ENCODE measurements at places on chromosomes 11 and 22.

DNA sequence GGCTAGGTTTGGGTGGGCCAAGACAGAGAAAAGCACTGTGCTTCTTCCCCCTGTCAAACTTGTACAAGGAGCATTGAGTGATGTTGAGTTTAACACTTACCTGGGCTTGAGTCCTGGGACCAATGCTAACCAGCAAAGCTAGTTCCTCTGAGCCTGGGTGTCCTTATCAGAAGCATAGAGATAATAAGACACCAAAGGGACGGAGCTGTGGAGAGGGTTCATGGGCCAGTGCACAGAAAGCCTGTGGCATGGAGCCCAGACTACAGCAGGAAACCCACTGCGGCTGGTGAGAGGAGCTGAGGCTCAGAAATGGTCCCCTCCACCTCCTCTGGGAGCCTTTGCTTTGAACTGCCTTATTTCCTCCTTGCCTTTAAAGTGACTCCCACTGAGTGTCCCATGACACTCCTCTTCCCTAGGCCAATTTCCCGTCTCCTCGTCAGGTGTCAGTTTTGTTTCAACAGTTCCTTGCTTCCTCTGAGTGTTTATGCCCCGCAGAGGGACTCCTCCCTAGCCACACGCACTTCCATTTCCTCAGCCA, 9.4 kb downstream of the SLCO2B1 start:
- no peak for DNase-seq

DNA sequence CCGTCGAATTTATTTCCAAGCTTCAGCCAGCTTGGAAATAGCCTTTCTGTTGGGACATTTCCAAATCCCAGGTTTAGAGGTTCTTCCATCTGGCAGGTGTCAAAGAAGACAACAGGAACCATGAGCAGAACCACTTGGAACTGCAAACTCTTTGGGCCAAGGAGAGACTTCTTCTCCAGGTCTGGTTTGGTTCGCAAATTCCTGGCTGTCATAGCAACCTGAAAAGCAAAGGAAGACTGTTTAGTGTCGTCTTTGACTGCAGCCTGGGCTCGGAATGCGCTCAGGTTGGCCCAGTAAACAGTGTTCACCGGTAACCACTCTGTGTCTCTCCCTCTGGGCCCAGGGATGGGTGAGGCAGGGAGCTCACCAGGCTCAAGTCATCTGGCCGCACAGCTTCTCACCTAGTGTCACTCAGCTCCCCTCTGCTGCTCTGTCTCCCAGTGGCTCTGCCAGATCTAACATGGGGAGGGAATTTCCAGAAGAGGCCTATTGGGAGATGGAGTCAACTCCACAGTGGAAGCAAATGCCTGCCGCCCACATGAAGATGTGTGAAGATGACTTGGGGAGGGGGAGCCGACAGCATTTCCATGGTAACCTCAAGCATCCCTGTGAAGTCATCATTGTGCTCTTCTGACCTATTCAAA, 11.9 kb upstream of the CLMP start:
- DNase-seq, result no peak

- no peak for DNase-seq
Measured at GRCh38 chr11:122287401-122287800, 171.4 kb upstream of the BLID start.

DNA sequence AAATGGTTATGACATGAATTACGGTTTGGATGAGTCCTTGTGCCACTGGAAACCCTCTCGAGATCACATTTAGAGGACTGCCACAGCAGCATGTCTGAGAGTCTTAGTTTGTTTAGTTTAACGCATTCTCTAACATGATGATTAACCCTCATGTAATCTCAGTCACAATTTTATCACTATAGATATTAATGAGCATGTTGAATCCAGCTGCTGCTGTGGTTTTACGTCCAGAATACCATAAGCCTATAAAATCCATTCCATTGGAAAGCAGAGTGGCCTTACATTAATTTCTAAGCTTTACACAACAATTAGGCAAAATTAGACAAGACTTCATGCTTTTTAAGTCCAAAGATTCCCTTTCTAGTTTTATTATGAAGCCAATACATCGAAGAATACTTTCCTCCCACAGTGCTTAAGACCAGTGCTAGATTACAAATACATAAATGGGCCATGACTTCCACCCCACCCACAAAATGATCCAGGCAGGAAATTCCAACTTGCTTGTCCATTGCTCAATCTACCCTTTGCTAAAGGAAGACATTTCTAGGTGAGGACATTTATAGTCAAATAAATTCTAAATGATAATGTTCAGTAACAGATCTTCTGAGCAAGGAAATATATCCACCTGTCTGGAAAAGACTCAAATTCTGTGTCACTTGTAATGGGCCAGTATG, 3.5 kb upstream of the ELMOD1 start:
- no peak for DNase-seq

DNA sequence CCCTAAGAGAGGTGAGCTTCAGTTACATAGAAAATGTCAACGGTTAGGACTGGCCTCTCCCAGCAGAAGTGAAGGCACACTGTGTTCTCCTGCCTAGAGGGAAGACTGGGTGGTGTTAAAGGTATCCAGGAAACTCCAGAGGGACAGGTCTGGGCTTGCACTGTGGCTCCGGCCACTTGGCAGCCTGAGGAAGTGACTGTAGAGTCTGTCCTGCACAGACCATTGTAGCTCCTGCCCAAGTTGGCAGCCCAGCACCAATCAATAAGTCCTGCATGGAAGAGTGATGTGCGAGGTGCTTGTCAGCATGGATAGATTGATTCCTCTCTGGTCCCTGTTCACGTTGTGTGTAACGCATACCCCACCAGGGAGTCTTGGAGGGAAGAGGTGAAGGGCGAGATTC, 284.8 kb downstream of the TENM4 start:
- no peak for DNase-seq

DNA sequence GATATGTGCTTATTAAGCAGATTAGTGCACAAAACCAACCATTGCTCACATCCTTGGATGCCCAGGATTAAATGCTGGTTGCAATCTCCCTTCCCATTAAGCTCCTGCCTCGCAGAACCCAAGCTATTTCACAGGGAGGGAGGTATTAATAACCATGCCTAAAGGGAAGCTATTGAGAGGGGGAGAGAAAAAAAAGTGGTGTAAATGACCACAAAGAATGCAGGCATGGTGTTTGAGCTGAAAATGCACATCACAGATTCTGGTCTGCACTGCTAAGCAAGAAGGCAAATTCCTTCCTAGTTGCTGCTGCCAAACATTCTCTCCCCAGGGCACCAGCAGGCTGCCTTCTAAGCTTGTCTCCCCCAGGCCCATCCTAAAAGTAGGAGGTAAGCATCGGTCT, 92.0 kb upstream of the ISX start:
- DNase-seq, result no peak

DNA sequence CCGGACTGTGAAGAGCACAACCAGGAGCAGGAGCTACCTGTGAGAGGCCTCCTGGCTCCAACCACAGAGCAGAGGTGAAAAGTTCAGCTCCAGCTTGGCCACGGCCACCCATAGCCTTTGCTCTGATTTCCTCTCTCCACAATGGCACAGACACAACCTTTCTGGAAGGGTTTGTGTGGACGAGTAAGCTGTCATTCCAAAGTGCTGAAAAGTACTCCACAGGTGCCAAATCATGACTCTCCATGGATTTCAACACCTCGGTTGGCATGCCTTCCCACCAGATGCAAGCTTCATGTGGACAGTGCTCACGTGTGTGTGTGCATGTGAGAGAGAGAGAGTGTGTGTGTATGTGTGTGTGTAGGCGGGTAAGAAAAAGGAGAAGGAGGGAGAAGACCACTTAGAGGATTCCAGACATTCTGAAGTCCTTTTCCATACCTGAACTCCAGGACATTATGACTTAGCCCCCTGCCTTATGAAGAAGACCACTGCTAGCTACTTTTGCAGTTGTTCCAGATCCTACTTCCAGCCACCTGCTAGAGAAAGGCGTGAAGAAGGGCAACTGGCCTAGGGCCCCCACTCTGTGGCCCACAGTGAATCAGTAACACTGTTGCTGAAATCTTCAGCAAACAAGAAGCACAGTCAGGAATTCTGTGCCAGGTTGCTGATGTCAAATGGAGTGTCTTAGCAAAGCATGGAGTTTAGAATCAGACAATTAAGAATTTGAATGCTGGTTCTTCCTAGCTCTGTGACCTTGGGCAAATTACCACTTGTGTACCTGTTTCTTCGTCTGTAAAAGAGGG, 13.9 kb upstream of the NAV2 start:
- no peak for DNase-seq

DNA sequence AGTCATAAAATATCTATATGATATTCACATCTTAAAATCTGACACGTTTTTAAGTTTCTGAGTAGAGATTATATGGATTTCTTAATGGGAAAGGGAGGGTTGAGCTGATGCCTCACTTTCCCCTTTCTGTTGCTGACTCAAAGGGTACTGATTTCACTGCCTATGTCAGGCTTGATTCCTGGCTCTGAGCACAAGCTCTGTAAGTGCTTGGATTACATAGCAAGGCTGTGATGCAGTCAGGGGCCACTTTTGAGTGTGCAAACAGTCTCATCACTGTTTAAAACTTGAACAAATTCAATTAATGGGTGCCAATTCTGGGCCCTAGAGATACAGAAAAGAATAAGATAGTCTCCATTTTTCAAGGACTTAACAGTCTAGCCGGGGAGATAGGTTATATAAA, 14.4 kb downstream of the ATXN10 start:
- no peak for DNase-seq

- DNase-seq, result no peak
Measured at GRCh38 chr22:20140107-20140445, 8.5 kb downstream of the ZDHHC8 start.

- no peak for DNase-seq
Measured at GRCh38 chr11:104572279-104572678, 326.0 kb downstream of the CASP12 start.

DNA sequence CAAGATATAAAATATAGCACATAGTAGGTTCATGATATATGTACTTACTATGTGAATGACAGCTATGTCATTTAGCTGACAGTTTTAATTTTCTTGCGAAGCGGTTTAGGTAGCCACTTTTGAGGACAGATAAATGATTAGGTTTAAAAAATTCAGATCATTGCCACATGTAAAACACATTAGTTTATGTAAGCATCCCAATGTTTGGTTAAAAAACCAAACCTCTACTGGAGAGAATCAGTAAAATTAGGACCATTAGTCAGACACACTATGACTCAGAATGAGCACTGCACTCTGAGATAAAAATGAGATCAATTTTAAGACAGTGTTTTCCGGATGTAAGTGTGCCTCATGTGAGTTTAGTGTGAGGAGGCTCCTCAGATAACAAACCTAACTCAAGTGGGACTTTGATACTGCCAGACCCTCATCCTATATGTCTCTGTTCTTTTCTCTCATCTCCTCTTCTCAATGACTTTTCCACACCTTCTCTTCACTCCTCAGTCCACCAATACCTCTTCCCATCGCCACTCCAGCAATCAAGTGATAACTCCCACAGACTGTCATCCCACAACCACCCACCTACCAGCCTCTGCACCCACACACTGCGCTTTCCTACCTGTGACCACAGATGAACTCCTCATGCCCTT, 6.8 kb upstream of the OR2AT4 start:
- no peak for DNase-seq

DNA sequence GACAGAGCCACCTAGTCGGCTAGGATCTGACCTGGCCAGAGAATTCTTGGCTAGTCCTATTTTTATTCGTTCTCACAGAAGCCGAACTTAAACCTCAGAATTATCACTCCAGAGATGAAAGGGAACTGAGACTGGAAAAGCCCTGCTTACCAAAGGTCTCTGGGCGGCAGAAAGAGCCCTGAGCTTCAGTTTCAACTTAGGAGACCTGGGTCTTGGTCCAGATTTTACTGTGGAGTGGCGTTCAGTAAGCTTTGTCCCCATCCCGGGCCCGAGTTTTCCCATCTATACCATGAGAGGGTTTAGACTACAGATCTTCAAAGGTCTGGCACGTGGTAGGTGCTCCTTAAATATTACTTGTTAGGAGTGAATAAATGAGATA, 516 bp downstream of the NEU3 start:
- no peak for DNase-seq

DNA sequence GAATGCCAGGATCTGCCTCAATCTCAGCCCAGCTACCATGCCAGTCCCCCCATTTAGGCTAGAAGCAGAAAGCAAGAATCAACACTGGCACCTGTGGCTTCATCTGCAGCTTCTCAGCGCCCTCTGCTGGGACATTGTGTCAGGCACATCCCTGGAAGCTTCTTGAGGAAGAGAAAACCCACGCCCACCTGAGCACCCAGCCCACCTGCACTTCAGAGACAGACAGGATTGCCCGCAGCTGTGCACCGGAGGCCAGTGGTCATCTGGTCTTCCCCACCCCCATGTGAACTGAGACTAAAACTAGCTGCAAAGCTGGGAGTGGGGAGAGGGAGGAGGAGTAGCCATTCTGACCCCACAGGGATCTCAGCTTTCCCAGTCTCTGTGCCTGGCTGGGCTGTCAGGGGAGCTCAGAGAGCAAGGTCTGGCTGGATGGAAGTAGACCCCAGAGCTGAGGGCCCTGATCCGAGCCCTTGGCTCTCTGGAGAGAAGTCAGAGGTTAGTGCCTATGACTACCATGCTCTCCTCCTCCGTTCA, 66.8 kb downstream of the FEZ1 start:
- DNase-seq, result peak; percentile 39

- no peak for DNase-seq
Measured at GRCh38 chr22:32378707-32379272, 21.1 kb downstream of the RFPL3 start.

GRCh38 chr22:38843201-38843656, 599 bp downstream of the NPTXR start:
- DNase-seq, result no peak

GRCh38 chr11:116700586-116701220, 72.1 kb downstream of the BUD13 start:
- no peak for DNase-seq

DNA sequence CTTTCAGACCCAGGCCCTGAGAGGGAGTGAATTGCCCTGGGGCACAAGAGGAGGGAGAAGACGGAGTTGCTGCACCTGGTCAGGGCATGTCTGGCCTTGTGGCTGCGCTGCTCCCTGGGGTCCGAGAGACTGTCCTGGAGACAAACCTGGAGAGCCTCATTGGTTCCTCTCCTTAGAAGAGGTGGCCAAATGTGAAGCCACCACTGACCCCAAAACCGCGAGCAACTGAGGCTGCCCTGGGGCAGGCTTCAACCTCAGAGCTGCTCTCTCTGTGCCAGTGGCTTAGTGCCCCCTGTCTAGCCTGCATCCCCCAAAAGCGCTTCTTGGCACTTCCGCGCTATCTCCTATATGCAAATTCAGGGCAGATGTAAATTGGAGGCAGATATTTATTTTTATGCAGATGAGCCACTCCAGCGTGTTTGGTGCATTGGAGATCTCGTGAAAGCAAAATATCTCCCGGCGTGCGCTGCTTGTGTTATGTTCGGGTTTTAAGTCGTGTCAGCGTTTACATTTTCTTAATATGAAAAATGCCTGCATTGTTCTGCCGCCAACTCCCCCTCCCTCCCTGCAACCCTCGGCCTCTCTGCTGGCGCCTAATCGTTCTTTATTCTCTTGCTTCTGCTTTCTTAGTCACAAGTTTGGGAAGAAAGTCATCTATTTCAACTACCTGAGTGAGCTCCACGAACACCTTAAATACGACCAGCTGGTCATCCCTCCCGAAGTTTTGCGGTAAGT, 69.5 kb downstream of the ARHGAP8 start:
- DNase-seq, result no peak

DNA sequence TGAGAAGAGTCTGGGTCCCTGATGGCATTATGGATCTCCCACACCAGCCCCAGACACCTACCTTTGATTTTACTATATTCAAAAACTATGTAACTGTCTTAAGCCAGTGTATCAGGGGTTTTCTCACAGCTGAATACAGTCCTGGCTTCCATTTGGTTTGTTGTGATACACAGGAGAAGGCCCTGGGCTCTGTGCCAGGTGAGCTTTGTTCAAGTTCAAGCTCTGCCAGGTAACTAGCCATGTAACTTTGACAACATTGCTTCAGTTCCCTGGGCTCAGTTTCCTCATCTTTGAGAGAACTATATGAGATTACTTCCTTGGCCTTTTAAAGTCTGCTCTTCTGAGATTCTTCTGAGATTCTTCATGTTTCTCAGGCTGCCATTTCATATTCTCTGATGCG, 327.5 kb upstream of the TENM4 start:
- DNase-seq, result no peak
